ENCODE measurements at places on chromosomes 7 and 10.

GRCh38 chr10:114431414-114432135 is 27.3 kb upstream of the AFAP1L2 start:
- peak; percentile 6 for DNase-seq

GRCh38 chr10:123007558-123008354 is 839 bp downstream of the IKZF5 start:
- peak; percentile 63 for DNase-seq

- no peak for DNase-seq
Measured at GRCh38 chr7:29340696-29341095, 146.1 kb downstream of the CHN2 start.

- no peak for DNase-seq
Measured at GRCh38 chr10:108301002-108301401, 1136.5 kb upstream of the SORCS1 start.

- no peak for DNase-seq
Measured at GRCh38 chr7:112596981-112597380, 116.2 kb downstream of the LSMEM1 start.

- DNase-seq: no peak
Measured at GRCh38 chr10:58593008-58593407, 80.3 kb downstream of the BICC1 start.

- no peak for DNase-seq
Measured at GRCh38 chr7:72098807-72099580, 313.1 kb downstream of the CALN1 start.

DNA sequence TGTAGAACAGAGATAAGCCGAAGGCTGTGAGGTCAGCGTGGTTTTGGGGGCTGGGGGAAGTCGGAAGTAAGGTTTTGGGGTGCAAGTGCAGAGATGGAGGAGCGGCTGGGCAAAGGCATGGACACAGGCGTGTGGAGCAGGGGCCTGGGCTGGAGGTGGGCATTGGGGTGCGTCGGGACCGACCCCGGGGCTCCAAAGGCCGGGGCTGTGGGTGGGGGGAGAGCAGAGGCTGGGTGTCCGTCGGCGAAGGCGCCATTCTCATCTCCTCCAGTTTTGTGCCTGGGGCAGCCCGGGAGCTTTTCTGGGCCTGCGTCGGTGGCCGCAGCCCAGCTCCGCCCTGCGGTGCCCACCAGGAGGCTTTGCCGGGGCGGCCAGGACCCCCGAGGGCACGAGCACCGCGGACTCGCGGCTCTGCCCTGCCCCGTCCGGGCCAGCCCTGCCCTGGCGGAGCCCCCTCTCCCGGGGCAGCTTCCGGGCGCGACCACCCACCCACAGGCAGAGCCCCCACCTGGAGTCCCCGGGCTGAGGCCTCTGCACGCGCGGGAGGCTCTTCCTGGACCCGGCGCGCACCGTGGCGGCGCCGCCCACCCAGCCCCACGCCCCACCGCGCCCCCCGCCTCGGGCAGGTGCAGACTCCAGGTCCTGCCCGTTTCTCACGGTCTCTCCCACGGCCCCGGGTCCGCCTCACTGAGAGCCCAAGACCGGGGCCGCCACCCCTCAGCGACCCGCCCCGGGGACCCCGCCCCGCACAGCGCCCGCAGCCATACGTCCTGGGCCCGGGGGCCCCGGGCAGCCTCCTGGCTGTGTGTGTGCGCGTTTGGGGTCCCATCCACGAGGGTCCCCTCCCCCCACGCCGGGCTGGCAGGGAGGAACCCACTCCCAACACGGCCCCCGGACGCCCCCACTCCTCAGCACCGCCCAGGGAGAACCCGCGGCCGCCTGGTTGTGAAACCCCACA is 7.7 kb upstream of the SCART1 start:
- no peak for DNase-seq

GRCh38 chr10:3006093-3006492 is 61.3 kb upstream of the PFKP start:
- no peak for DNase-seq

GRCh38 chr10:49398000-49398861 is 2.3 kb upstream of the DRGX start:
- DNase-seq: peak; percentile 58

DNA sequence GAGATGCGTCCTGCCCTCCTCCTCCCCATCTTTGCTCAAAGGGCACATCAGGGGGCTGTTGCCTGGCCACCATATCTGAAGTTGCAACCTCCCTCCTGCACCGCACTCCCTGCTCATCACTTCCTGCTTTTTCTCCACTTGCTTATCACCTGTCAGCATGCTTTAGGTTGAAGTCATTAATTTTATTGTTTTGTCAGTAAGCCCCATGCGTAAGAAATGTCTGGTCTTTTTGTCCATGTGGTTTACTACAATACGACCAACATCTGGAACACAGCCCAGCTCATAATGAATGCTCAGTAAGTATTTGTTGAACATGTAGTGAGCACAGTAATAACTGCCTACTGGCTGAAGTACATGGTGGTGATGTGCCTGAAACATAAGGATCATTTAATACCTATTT is 71.6 kb upstream of the GJD4 start:
- no peak for DNase-seq

DNA sequence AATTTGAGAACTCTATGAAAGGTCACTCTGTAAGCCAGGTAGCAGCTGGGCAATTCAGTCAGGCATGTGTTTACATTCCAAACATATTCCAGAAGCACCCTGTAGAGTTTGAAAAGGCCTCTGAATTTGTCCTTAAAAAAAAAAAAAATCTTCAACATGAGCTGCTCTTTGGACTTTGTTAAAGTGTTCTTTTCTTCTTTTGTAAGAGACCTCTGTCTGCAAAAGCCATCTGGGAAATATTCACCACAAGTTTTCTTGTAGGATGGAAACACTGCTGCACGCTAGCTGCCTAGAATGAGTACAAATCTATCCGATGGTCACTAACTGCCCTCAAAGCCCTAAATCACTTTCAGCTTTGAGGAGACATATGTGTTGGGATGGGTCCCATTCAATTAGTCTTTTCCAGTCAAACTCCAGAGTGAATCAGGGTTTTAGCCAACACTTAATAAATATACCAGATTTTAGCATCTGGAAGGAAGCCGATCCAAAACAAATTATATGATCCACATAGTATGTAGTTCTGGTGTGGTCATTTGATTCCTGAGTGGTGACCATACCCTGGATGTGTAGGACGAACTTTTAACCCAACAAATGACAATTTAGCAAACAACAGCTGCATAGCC is 85.9 kb downstream of the CD36 start:
- peak; percentile 74 for DNase-seq

DNA sequence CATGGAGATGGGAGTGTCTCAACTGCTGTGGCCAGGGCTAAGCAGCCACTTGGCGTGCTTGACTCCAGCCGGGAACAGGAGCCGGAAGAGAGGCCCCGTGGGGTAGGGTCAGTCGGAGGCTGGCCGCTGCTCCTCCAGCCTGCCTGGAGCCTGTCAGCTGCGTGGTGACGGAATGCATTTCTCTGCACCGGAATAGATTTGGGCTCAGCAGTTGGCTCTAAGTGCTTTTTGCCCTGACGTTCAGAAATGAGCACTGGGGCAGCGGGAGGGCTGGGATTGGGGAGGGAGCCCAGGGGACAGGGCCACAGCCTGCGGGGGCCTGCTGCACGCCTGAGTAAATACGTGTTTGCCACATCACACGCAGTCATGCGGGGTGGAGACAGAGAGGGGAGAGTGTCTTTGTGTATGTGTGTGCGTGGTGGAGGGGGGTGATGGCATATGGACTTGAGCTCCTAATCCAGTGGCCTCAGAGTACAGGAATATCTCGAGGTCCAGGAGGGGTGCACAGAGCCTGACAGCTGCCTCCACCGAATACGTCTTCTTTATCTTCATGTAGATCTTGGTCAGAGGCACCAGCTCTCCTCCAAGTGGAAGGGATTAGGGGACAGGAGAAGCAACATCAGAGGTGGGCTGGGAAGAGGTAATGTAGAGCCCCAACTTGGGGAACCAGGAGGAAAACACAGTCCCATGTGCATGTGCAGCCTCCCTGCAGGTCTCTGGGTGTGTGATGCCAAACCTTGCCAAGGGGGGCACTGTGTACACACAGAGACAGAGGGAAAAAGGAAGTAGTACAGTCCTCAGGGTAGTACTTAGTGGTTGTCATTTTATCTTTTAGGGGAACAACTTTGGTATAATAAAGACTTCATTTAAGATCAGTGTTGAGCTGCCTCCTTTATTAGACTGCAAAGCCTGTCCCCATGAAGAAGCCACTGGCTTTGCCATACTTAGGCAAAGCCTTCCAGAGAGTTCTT is 151.4 kb downstream of the CDH23 start:
- DNase-seq: peak; percentile 89

DNA sequence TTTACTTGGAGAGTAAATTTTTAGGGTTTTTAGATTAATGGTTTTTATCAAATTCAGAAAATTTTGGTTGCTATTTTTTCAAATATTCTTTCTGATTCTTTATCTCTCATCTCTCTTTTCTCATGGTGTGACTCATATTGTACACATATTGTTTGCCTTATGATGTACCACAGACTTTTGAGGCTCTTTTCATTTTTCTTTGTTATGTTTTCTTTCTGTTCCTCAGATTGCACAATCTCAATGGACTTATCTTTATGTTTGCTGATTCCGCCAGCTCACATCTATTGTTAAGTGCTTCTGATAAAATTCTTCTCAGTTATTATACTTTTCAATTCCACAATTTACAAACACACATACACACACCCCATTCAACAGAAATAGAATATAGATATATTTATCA is 168.2 kb upstream of the IGFBP3 start:
- peak; percentile 66 for DNase-seq

DNA sequence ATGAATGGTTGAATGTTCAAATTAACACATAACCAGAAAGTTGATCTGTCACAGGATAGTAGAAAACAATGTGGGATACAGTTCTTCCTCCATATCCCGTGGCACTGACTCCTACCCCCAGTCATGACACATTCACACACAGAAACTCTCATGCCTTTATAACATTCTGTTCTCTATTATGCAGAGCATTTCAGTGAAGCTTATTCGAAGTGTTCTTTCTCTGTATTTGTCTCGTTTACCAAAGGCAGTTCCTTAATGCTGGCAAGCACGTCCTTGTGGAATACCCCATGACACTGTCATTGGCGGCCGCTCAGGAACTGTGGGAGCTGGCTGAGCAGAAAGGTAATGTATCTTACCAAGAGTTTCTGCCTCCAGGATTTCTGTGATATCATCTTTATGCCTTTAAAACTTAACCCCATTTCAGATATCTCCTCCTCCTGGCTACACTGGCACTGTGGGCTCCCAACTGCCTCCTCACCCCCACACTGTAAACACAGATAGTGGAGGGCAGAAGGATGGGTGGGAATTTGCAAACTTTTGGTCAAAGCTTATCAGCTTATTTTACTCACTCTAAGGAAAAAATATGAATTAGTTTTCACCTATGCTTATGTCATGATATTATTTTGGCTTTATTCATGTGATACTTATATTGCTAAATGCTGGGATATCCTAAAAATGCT is 34.1 kb downstream of the BLVRA start:
- no peak for DNase-seq

DNA sequence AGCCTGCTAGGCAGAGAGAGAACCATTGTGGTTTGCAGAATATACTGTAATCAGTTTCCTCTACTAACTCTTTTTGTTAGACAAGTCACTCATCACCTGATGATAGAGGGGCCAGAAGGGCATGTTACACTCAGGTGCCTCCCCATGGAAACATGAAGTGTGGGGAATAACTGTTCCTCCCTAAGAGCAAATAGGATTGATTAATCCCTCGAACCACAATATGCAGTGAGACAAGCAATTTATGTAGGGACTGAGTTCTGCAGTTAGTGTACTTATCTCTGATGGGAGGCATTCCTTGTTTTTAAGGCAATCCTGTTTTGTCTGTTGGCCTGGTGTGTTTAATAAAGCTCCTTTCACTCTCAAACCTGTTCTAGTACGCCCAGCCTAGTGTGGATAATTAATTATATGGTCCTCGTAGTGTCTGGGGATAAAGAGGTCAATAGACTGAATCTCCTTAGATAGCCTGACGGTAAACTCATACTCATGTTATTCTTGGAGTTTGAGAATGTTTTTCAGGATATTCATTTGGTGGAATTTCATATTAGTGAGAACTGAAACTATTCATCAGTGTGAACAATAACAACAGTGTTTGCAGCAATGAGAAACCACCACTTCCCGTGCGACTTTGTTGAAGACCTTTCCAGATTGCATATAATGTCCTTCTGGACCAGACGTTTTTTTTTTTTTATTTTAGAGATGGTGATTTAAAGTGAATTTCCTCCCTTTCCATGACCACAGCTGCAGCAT is 344.8 kb upstream of the FZD8 start:
- peak; percentile 14 for DNase-seq

All from choroid plexus epithelial cell (primary cell).